Activated T-helper 17 cell treated with anti-CD3 and anti-CD28 coated beads, Interleukin-2, amount 50 U/mL, for 72 hours (primary cell): ENCODE measurements at places on chromosomes 1 and 21. TPM values are rescaled to one million over a fixed set of nuclear protein-coding genes. Genes with fewer than 3 reads are reported as not detected.

Gene WRAP73
- total RNA-seq = 27.7 TPM

- no peak overlapping the region for H3K27ac ChIP-seq
- H3K36me3 ChIP-seq = no peaks in the 10 kb centered on the region
- ATAC-seq = no peak
- peaks cover 31% of the 10 kb centered on the region for H3K4me1 ChIP-seq
- H3K27me3 ChIP-seq = no peaks in the 10 kb centered on the region
Observed at GRCh38 chr1:64955097-64956009, 11.0 kb downstream of the JAK1 start.

DNA sequence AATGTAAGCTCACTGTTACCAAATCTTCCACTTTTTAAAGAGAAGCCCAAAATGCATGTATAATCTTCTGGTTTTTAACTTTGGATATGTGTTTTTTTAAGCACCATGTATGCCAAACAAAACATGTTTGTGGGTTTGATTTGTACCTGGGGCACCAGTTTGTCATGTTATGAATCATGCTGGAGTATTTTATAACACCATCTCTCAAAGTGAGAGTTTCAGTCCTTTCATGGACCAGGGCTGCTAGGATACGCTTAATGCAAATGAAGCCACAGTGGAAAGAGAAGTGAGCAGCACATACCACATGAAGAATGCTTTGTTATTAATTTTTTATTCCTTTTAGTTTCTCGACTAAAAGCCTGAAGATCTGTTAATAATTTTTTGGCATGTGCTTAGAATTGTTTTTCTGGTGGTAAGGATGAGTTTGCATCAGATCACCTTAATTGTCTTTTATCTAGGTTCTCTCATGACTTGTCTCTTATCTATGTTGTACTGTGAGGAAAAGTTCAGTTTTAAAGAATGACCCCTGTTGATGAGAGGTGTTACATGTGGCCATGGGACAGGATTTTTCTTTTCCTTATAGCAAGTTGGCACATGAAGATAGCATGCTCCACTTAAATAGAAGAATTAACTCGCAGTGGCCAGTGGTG, 2.0 kb upstream of the RABGAP1L start:
- peaks cover 24% of the 10 kb centered on the region for H3K36me3 ChIP-seq
- peak overlapping the region; percentile 97 for H3K4me3 ChIP-seq
- H3K27ac ChIP-seq = peak overlapping the region; percentile 98
- peaks cover 37% of the 10 kb centered on the region for H3K4me1 ChIP-seq
- H3K27me3 ChIP-seq = no peaks in the 10 kb centered on the region
- ATAC-seq = peak; percentile 48

DNA sequence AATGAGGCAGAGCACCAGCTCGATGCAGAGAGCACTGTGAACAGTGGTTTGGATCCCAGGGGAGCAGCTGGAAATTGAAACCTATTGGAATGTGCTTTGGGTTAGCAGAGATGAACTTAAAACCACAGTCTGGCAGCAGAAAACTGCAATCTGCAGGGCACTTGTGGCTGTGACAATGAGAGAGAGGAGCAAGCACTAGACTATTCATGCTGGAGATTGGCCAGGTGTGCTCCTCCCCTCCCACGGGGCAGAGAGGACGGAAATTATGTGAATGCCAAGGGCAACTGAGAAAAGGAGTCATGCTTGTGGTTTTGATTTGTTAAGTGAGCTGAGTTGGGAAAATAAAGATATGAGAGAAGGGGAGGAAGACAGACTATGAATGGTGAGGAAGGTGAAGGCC, 38.1 kb downstream of the HSD3B2 start:
- no peaks in the 10 kb centered on the region for H3K36me3 ChIP-seq
- no peak overlapping the region for H3K27ac ChIP-seq
- H3K27me3 ChIP-seq = peaks cover 4% of the 10 kb centered on the region
- no peaks in the 10 kb centered on the region for H3K4me1 ChIP-seq
- peak; percentile 56 for ATAC-seq

DNA sequence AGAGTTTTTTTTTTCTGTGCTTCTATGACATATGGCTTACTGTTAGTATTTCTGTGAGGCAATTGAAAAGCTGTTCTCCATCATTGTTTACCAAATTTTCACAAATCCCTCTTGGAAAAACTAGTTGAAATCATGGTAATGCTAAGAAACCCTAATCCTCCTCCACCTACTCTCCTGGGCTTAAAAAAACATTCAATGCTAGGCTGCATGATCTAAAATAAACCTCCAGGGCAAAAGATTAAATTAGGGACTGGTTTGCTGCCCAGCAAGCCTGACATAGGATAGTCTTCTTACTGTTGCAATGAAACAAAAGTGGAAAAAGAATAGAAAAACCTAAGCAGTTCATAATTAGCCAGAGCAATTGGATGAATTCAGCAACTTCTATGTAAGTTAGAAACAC, 16.1 kb downstream of the C1orf52 start:
- no peak for ATAC-seq
- H3K4me1 ChIP-seq = no peaks in the 10 kb centered on the region
- no peak overlapping the region for H3K27ac ChIP-seq
- no peaks in the 10 kb centered on the region for H3K36me3 ChIP-seq
- H3K4me3 ChIP-seq = no peak overlapping the region

Gene SHISA4
- total RNA-seq = 0.69 TPM

DNA sequence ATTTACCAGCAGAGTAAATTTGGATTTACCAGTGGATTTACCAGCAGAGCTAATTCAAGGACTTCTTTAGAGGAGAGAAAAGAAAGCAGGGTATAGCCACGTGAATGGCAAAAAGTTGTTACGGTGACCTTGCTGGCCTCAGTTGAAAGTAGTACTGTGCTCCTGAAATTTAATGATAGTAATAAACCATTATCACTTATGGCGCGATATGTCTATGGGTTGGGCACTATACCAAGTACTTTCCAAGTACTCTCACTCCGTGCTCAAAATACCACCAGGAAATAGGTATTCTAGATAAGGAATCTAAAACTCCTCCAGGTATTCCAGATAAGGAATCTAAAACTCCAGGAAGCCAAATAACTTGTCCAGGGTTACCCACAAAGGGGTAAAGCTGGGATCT, 35.8 kb downstream of the SLC44A3 start:
- no peak for ATAC-seq
- no peak overlapping the region for H3K27ac ChIP-seq
- H3K4me3 ChIP-seq = no peak overlapping the region
- H3K36me3 ChIP-seq = no peaks in the 10 kb centered on the region
- H3K27me3 ChIP-seq = peaks cover 10% of the 10 kb centered on the region

Gene LYPD8
- total RNA-seq = not detected

Gene SPRR2B
- total RNA-seq = not detected

DNA sequence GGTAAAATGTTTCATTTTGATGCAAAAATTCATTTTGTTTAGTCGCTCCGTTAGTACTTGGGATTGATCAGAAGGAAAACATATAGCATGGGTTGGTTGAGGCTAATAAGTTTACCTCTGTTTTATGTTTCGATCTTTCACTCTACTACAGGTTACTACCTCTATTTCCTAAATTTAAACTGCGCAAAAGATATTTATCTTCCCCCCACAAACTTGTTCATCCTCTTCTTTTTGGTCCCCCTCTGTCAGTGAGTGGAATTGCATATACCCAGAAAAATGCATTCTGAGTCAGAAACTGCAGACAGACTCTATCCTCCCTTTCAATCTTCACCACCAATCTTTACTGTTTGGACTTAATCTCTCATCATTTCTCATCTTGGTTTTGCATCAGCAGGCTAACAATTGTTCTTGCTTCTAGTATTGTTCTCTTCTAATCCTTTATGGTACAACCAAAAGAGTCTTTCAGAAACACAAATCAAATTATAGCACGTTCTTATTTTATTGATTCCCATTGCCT, 316.0 kb upstream of the ADGRL4 start:
- no peaks in the 10 kb centered on the region for H3K27me3 ChIP-seq
- H3K27ac ChIP-seq = no peak overlapping the region
- no peaks in the 10 kb centered on the region for H3K4me1 ChIP-seq
- H3K4me3 ChIP-seq = no peak overlapping the region
- no peak for ATAC-seq
- H3K36me3 ChIP-seq = no peaks in the 10 kb centered on the region

Gene RYR2
- 0.15 TPM for total RNA-seq

DNA sequence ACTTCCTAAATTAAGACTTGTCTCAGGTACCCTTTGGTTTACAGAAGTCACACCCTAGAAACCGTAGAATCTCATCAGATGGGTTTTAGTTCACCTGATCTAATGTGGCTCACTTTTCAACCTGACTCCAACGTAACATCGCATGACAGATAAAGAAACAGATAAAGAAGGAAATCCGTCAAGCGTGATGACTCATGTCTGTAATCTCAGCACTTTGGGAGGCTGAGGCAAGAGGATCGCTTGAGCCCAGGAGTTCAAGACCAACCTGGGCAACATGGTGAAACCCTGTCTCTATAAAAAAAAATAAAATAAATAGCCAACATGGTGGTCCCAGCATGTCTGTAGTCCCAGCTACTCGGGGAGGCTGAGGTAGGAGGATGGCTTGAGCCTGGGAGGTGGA, 97.3 kb downstream of the SPSB1 start:
- H3K4me1 ChIP-seq = peaks cover 6% of the 10 kb centered on the region
- H3K27me3 ChIP-seq = no peaks in the 10 kb centered on the region
- H3K4me3 ChIP-seq = no peak overlapping the region
- H3K36me3 ChIP-seq = no peaks in the 10 kb centered on the region

Gene NECTIN4
- total RNA-seq = 0.32 TPM

Gene FNDC10
- 1.1 TPM for total RNA-seq

- H3K27me3 ChIP-seq = no peaks in the 10 kb centered on the region
- H3K4me1 ChIP-seq = no peaks in the 10 kb centered on the region
- H3K27ac ChIP-seq = no peak overlapping the region
- no peak overlapping the region for H3K4me3 ChIP-seq
Observed at GRCh38 chr1:187047298-187047697, 218.5 kb downstream of the PLA2G4A start.

DNA sequence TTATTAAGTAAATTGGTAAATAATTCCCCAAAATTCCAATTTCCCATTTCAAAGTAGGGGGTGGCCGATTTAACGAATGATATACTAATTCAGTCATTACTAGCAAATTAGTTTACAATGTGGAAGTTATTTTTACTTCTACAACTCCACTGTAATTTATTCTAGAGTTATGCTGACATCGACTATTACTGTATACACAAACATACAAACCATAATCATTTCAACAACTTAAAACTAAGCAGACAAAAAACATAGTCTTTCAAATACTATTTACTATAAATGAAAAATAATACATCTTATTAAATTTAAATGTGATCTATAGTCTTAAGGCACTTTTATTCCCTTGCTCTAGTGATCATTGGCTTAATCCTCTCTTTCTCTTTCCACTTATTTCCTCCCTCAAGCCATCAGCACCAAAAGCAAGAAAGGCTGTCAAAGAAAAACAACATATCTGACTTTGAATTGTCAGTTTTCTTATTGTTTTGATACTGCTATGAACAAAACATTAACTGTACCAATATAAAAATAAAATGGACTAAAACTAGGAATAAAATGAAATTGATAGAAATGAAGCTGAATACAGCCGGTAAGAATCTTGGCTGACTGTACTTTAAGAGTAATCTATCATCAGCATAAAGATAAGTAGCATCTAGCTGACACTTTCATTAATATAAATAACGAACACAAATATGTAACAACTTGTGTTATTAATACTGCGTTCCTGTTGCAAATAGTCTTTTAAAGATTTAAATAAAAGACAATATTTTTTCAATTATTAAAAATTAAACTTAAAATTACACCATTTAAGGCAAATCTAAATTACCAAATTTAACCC, 4.1 kb downstream of the CDC42BPA start:
- no peak for ATAC-seq
- H3K36me3 ChIP-seq = no peaks in the 10 kb centered on the region
- H3K4me3 ChIP-seq = no peak overlapping the region
- H3K27me3 ChIP-seq = peaks cover 47% of the 10 kb centered on the region

GRCh38 chr21:33496345-33496744, 4.8 kb upstream of the DNAJC28 start:
- peaks cover 8% of the 10 kb centered on the region for H3K4me1 ChIP-seq
- no peaks in the 10 kb centered on the region for H3K36me3 ChIP-seq
- no peak for ATAC-seq
- H3K4me3 ChIP-seq = no peak overlapping the region
- no peaks in the 10 kb centered on the region for H3K27me3 ChIP-seq

GRCh38 chr1:159957824-159958268, 3.8 kb upstream of the SLAMF9 start:
- peaks cover 21% of the 10 kb centered on the region for H3K27me3 ChIP-seq
- H3K4me1 ChIP-seq = peaks cover 5% of the 10 kb centered on the region
- H3K4me3 ChIP-seq = no peak overlapping the region
- no peak overlapping the region for H3K27ac ChIP-seq

- H3K27me3 ChIP-seq = peaks cover 3% of the 10 kb centered on the region
- H3K4me1 ChIP-seq = no peaks in the 10 kb centered on the region
- ATAC-seq = no peak
- H3K36me3 ChIP-seq = no peaks in the 10 kb centered on the region
Observed at GRCh38 chr1:98342566-98342965, 319.0 kb upstream of the SNX7 start.

Gene DENND2D
- 146 TPM for total RNA-seq

DNA sequence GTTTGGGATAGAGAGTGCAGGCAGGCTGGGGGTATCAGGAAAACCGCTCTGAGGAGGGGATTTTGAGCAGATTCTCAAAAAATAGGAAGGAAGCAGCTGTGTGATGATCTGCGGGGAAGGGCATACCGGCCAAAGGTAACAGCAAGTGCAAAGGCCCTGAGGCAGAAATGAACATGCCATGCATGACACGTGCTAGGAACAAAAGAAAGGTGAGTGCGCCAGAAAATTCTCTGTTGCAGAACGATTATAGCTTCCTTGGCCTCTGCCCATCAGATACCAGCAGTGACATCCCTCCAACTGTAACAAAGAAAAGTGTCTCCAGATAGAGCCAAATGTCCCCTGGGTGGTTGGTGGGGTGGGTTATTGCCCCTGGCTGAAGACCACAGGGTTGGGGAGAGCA, 37.0 kb upstream of the FAM131C start:
- no peak for ATAC-seq
- H3K36me3 ChIP-seq = no peaks in the 10 kb centered on the region
- no peak overlapping the region for H3K27ac ChIP-seq
- peaks cover 20% of the 10 kb centered on the region for H3K27me3 ChIP-seq

- H3K36me3 ChIP-seq = no peaks in the 10 kb centered on the region
- ATAC-seq = no peak
- no peak overlapping the region for H3K4me3 ChIP-seq
- peaks cover 11% of the 10 kb centered on the region for H3K4me1 ChIP-seq
Observed at GRCh38 chr1:143699731-143700130, 272.1 kb downstream of the FAM72C start.

DNA sequence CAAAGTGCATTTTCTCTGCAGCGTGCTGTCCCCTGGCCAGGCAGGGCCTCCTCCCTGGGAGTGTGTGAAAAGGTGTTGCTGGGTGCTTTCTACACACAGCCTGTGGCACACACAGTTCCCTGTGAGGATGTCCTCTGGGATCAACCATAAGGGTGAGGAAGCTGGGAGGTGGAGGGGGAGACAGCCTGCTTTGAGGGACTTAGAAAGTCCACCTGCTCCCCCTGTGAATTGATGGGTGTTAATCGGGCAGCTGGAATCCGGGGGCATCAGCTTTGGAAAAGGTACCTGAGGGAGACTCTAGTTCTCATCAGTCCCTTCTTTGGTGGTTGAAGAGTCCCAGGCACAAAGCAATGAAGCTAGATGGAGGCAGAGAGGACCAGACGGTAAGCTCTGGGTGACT, 35.8 kb downstream of the LHX4 start:
- no peaks in the 10 kb centered on the region for H3K36me3 ChIP-seq
- ATAC-seq = no peak
- no peak overlapping the region for H3K4me3 ChIP-seq
- no peak overlapping the region for H3K27ac ChIP-seq
- H3K27me3 ChIP-seq = no peaks in the 10 kb centered on the region
